ENCODE measurements at places on chromosomes 2 and 18.

- DNase-seq = no peak
These were observed 67.0 kb upstream of the TNFRSF11A start for GRCh38 chr18:62258093-62258492.

- DNase-seq = no peak
These were observed 26.3 kb downstream of the SERPINB13 start for GRCh38 chr18:63613420-63613819.

DNA sequence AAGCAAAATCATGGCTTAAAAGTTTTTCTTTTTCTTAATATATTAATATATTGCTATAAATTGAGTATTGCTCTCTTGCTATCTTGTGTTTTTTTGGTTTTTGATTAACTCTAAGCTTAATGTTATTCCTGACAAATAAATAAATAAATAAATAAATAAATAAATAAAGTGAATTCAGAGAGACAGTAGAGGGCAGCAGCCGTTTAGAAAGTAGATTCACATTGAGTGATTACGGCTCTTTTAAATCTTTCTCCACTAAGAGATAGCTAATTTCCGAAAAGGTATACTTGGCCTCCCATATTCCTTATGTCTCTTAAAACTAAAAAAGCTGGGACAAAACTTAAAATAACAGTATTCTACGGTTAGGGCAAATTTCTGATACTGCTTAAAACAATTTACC is 34.3 kb downstream of the MSH2 start:
- no peak for DNase-seq

DNA sequence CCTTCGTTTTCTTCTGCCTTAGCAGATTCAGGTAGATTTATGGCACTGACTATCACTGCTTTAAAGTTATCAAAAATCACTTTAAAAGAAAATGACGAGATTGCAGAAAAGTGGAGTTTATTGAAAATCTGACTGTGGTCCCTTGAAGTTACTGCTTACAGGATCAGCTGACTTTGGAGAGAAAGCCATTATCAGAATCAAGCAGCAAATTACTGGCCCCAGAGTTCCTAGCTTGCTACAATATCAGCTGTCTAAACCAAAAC is 18.5 kb downstream of the MBP start:
- no peak for DNase-seq

- no peak for DNase-seq
These were observed 557.8 kb upstream of the GCFC2 start for GRCh38 chr2:76268484-76268883.

DNA sequence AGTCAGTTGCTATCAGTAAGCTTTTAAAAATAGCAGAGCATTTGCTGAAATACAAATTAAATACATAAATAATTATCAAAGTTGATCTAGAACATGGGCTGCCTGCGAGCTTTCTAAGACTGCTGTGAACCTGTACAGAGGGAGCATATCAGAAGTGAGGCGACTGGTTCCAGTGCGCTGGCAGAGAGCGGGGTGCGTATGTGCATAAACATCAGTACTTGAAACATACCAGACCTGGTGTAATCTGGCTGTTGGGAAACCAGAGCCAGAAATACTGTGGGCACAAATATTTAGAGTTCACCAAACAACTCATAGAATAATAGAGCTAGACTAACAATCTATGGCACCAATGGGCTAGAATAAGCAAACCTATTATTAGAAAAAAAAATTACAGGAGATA is 27.3 kb downstream of the PDIA6 start:
- no peak for DNase-seq

DNA sequence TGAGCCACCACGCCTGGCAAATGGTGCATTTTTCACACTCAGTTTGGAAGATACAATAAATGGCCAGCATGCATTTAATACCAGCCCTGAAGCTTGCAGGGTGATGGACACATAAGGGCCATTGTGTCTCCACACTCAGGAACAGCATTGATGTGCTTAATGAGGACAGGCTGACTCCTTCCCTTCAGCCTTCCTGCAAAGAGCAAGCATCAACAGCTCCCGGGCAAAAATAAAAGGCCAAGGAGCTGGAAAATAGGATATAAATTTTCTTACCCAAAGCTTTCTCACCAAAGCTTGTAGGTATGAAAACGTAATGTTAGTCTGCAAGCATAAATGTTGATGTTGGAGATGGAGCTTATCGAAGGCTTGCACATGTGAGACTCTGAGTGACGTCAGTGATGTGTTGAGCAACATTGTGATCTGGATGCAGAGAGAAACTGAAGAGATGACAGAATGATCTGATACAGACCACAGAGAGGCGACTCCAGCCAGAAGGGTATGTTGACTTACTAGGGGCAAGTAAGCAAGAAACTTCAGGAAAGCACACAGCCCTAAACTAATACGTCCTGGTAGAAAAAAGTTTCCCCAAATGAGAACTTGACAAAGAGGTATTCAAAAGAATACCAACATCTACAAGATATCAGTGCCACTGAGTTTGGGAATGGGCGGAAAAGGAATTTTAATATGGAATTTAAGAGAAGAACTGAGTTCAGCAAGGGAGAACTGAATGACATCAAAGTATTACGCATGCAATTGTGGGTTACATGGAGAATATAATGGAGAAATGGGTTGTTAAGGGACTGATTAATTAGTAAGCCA is 256.5 kb downstream of the TGIF1 start:
- DNase-seq = no peak

All from NCI-H2081 treated with DMSO at 0.1 percent for 48 hours (cell line).